ENCODE measurements at places on chromosomes 12 and 14.

DNA sequence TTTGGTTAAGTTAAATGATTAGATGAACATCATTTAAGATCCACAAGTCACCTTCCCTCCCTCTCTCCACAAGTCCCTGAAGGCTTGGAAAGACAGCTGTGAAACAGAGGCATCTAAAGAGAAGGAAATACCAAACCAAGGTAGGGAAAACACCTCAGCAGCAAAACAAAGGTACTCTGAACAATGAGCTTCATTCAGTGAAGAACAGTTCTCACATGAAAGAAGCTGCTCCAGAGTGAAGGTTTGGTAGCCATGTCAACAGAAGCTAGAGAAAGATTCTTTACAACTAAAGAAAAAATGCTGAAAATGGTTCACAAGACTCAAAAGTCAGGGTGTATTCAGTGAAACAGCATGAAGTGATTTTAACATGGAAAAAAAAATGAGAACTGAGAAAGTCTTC is 69.4 kb downstream of the FGD6 start:
- DNase-seq, result no peak

- no peak for DNase-seq
These were observed 72.2 kb downstream of the CLIP1 start for GRCh38 chr12:122350141-122350848.

DNA sequence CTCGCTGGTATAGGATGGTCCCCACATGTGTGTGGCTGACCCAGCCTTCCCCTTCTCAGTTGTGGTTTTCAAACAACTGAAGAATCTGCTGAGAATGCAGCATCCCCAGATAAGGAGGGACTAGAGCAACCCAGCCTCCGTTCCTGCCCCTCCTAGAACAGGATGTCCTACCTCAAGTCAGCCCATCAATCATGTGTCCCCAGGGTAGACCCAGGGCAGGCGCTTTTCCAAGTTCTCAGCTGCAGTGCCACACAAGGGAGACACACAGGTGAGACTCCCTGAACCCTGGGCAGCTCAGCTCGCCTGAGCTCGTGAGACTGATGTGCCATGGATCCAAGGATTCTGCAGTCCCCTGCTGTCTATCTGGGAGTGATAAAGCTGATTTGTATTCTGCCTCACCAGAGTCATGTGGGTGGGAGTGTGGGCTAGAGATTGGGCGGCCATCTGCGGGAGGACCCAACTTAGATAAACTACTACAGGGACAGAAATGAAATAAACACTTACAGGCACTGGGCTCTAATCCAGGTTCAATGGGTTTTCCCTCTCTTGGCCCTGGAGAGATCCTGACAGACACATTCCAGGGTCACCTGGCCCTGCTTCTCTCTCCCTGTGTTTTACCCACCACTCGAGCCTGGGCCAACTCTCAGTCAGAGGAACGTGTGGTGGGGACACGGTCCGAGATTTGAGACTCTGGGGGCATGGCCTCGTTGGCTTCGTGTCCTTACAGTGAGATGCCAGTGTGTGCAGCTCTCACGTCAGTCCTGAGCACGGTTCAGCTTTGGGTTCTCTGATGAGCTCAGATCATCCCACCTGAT is 303.5 kb upstream of the SFSWAP start:
- DNase-seq, result no peak

DNA sequence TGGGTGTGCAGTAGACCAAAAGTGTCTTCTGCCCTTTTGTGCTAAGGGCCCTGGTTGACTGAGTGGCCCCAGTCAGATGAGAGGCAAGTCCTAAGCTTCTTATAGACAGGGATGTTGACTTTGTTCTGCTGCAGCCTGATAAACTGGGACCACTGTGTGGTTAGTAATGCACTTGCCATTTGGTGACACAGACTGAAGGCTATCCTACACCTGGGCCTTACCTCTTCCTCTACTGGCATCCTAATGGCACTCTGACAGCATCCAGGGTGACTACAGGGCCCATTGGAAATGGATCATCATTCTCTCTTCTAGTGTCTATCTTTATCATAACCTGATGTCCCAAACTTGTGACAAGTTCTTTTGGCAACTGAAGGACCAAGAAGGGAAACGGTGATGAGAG is 3.3 kb downstream of the SDR39U1 start:
- no peak for DNase-seq

DNA sequence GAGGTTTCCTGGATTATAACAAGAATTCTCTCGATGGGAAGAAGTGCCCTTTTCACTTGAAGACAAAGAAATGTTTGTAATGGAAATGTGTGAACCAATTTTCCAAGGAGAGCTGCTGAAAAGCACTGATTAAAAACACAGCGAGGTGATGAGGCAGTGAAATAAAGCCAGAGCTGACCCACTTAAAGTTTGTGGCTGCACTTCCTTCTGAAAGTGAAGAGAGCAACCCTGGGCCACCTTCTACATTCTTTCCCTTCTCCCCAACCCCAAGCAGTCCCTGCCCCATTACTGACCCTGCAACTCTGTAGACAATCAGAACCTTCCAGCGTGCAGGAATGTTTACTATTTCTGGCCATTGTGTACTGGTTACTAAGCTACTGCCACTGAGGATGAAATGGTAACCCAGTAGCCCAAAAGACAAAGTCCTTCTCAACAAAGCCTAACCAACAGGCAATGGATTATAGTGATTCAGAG is 173.9 kb downstream of the TTC7B start:
- no peak for DNase-seq

DNA sequence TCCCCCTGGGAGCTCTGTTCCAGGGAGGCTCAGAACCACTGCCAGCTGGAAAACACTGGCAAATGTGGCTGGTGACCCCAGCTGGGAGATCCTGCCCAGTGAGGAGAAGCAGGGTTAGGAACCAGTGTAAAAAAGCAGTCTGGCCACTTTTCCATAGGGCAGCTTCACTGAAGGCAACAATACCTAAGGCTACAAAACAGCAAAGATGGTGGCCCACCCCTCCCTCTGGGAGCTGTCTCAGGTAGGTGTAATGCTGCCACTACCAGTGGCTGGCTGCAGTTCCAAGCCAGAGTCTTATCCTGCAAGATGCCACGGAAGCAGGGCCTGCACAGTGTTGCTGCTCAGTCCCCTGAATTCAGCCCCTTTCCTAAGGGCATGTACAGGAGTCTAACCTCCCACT is 50.6 kb upstream of the ANO6 start:
- no peak for DNase-seq

- DNase-seq, result no peak
These were observed 110.2 kb upstream of the SLC38A4 start for GRCh38 chr12:46936042-46936441.

- no peak for DNase-seq
These were observed 10.9 kb upstream of the MYH7 start for GRCh38 chr14:23446291-23446851.

GRCh38 chr14:39974036-39974435 is 541.8 kb upstream of the FBXO33 start:
- no peak for DNase-seq

DNA sequence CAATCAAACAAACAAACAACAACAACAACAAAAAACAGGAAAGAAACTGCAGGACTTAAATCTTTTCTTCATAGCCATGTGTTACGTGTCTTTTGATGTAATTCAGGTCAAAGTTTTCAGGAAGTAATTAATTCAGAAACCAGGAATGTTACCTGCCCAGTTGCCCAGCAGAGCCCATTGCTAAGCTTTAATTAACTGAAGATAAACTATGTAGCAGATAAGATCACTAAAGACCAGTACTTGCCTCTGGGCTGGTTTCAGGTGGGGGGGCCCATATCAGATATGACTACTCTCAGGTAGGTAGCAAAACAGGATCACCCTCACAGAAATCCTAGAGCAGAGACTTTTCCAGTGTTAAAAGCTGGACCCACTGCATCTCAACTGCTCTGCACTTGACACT is 69.2 kb downstream of the LIN7A start:
- DNase-seq, result no peak
